ENCODE measurements at places on chromosomes 6 and 20.

DNA sequence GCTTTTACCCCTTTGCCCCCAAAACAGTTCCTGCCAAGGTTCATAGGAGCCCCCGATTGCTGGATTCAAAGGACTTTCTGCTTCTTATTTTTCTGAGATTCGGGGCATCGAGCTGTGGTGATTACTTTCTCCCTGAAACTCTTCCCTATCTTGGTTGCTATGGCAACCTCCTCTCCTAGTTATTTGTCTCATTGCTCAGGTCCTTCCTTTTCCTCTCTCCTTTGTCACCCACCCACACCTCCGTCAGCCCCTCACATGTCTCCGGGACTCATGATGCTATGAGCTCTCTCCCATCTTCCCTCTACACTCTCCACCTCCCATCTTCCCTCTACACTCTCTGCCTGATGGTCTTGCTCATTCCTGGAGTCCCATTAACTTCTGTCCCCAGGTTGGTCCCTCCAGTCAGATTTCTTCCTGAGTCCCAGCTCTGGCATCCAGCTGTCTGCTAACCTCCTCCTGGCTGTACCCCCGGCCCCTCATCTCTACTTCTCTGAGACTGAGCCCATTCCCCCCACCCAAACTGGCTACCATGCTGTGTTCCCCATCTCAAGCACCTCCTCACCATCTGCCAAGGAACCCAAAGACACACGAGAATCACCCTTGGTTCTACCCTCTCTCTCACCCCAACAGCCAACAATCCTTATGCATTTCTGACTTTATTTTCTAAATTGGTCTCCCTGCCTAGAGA lies 30.2 kb upstream of the NNAT start:
- DNase-seq, result no peak

DNA sequence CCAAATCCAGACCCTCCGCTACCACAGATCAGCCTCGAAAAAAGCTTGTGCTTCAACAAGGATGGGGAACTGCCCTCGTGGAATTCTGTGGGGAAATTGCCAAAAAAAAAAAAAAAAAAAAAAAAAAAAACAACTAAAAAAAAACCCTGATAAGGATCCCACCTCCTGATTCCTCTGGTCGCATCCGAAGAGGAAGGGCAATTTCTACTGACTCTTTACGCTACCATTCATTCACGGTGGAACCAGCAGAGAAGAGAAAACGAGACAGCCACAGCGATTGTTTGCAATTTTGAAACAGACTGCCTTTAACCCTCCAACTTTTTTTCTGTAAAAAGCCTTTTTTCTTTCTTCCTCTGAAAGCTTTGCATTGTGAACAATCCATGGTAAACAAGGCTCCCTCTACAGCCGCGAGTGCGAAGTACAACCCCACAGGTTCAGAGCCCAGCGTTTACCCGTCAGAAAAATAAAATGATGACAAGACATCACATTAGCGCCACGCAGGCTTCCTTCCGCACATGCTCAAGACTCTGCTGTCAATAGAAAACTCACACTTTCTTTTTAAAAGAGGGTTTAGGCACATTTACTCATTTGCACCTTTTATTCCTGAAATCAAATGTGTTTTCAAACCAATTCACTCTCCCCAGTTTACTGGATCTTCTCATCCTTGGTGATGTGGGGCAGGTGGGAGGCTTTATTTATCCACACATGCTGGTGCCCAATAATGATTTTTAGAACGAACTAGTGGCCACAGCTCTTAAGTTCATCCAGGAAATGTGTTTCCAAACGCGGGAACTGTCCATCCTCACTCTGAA lies 100.0 kb downstream of the NOL4L start:
- peak; percentile 85 for DNase-seq

- no peak for DNase-seq
Measured at GRCh38 chr20:18524646-18525045, 16.9 kb downstream of the SEC23B start.

DNA sequence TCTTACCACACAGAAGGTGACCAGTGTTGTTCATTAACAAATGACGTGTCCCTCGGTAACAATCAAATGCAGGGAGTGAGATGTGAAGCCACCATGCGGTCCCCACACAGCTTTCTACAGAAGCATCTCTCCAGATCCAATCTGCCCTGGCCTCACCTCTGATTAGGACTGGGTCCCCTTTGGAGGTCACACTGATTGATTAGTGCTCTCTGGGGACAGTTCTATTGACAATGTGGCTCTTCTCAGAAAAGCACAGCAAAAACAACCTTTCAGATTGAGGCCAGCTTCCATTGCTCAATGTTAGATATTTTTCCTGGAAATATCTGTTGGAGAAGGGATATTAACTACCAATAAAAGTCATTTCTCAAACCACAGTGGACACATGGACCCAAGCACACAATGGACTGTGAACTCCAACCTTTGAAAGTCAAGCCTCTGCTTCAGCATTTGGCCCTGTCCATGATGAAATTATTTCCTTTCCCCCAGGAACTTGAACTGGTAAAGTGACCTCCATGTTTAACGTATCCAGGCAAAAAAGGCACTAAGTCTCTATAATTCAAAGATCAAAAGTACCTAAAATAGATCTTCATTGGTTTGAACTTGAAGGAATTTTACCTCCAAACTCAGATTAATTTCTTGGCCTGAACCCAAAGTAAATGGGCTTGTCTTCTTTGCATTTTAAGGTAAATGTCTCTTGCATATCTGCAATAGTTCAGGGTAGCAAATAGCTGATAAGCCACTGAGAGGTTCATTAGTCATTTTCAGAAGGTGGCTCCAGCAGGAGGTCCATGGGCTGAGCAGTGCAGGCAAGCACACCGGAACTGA lies 118.5 kb downstream of the FOXA2 start:
- DNase-seq, result no peak

DNA sequence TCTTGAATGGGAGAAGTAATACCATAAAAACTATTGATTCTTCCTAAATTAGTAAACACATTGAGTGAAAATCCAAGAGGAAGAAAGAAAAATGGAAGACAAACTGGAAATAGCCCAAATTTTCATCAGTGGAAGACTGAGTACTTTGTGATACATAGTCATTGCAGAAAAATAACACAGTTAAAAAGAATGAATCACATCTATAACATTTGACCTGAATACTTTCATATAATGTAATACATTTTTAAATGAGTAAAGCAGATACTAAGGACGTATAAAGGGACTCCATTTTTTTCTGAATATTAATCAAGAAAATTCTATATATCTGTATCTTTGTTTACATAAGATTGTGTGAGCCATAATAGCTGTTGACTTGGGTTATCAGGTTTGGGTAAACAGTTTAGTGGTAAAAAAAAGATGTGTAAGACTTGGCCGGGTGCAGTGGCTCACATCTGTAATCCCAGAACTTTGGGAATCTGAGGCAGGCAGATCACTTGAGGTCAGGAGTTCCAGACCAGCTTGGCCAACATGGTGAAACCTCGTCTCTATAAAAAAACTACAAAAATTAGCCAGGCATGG lies 4.3 kb upstream of the SLC17A2 start:
- DNase-seq, result no peak

DNA sequence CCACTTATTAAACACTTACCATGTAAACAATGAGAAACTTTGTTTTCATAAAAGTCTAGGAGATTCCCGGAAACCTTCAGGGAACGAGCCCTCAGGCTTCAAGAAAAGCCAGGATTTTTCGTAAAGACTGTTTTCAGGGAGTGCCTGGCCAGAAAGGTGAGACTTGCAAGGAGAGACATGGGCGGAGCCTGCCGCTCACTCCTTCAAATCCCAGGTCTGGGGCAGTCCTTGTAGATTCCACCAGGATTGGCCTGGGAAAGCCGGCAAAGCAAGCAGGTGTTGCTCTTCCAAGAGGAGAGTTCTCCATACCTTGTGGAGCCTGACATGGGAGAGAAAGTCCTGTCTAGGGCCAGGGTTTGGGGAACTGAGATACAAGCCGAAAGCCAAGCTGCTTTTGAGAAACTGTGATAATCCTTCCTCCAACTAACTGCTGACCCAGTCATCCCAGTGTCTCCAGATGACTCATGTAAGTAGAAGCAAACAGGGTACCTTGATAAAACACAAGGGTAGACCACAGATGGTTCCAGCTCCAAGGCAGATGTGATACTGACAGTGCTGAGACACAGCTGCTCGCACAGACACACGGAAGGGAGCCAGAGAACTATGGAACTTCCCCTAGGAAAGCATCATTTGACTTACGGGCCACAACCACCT lies 69.4 kb upstream of the NAA20 start:
- DNase-seq, result no peak

DNA sequence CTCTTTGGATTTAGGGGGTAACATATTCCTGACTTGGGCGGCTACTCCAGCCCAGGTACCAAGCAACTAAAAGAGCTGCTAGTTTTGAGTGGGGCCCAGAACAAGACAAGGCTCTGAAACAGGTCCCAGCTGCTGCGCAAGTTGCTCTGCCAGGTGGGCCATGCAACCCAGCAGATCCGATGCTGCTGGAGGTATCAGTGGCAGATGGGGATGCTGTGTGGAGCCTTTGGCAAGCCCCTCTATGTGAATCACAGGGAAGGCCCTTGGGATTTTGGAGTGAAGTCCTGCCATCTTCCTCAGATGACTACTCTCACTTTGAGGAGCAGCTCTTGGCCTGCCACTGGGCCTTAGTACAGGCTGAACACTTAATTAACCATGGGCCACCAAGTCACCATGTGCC lies 43.7 kb upstream of the VSX1 start:
- DNase-seq, result peak; percentile 38

GRCh38 chr6:148893481-148893880 lies 146.7 kb downstream of the UST start:
- DNase-seq, result no peak

- DNase-seq, result no peak
Measured at GRCh38 chr6:32589596-32590449, at the start of gene HLA-DRB1. Gene HLA-DRB1 (minus strand): TSS chr6:32589848. CDS start chr6:32589742, 106 bp downstream.

DNA sequence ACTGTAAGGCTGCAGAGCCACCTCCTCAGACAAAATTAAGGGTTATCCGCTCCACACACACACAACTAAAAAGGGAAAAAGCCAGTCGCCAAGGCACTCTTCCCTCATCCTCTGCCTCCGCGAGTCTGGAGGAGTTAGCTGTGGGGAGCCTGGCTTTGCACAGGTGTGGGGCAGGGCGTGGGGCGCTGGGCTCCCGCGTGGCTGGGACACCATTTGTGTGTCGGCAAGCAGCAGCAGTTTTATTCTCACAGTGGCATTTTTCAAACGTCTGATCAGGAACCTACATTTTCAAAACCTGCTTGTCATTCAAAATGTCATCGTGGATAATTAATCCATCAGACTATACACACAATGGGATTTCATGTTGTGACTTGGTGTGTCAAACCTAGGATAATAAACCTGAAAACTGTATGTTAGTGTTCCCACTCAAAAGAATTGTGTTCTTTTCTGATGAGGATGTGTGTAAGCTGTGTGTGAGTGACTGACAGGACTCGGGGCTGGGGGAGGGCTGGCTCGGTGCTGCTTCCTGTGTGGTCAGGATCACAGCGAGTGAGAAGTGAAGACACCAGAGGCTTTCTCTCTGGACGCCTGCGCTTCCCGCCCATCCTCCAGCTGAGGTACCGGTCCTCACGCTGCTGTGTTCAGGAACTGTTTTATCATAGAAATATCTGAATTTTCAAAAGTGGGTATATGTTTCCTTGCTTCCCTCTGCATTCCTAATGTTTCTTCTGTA lies 83.1 kb downstream of the IRF4 start:
- DNase-seq, result no peak

DNA sequence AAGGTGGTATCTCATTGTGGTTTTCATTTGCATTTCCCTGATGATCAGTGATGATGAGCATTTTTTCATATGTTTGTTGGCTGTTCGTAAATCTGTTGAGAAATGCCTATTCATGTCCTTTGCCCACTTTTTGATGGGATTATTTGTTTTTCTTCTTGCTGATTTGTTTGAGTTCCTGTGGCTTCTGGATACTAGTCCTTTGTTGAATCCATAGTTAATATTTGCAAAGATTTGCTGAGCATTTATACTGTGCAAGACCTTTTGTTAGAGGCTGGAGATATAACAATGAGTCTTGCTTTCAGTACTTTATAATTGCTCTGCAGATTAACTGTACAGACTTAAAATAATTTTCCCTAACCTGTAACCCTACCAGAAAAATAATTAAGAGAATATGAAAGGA lies 35.6 kb downstream of the PDE7B start:
- DNase-seq, result no peak

GRCh38 chr20:59002874-59003399 lies 4.1 kb downstream of the CTSZ start:
- DNase-seq, result peak; percentile 74

Data from posterior cingulate gyrus (tissue), 11 donors.